ENCODE measurements at places on chromosomes 2 and 18.

DNA sequence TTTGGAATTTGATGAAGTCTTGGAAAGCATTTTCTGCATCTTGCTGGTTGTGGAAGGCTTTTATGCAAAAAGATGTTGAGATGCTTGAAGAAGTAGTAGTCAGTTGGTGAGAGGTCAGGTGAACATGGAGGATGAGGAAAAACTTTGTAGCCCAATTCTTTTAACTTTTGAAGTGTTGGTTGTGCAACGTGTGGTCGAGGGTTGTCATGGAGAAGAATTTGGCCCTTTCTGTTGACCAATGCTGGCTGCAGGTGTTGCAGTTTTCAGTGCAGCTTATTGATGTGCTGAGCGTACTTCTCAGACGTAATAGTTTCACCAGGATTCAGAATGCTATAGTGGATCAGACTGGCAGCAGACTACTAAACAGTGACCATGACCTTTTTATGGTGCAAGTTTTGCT, 508.4 kb upstream of the MAP2 start:
- DNase-seq: no peak

- DNase-seq: no peak
These were observed 40.6 kb upstream of the RNU4ATAC start for GRCh38 chr2:121489911-121490583.

GRCh38 chr2:113213061-113213930, 39.5 kb downstream of the PSD4 start:
- DNase-seq: no peak

GRCh38 chr2:2909086-2910035, 468.3 kb downstream of the EIPR1 start:
- no peak for DNase-seq

- DNase-seq: no peak
These were observed 167.9 kb downstream of the TCF4 start for GRCh38 chr18:55419947-55420664.

GRCh38 chr2:67854103-67854743, 208.6 kb downstream of the C1D start:
- no peak for DNase-seq

- DNase-seq: no peak
These were observed 232.5 kb upstream of the FN1 start for GRCh38 chr2:215668378-215668775.

DNA sequence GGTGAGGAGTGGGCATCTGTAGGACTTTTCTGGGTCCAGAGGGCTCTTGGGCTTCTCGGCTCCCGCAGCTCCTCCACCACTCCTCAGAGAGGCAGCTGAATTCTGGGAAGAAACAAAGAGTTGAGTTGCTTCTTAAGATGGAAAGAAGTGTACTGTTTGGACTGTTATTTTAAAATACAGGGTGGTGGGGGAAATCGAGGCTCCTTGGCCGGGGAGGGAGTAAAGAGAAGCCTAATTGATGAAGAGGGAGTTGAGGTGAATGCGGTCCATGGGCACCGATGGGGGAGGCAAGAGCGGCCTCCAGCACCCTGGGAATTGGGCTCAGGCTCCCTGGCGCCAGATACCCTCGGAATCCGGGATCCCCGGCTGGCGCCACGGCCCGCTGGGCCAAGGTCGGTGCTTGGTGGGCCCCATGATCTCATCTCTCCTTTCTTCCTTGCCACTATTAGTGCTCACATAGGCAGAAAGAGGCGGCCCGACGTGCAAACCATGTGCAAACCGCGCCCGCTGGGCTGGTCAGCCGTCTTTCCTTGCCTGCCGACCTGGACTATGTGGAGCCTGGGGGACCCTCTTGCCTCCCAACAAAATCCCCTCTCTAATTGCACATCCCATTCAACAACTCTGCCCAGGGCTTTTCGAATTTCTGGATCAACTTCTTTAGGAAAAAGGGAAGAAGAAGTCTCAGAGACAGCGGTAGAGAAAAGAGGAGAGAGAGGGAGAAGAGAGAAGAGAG, 604 bp upstream of the SIX3 start:
- DNase-seq: no peak

- DNase-seq: no peak
These were observed 229.2 kb downstream of the SEPTIN10 start for GRCh38 chr2:109384308-109385271.

- DNase-seq: no peak
These were observed 54.8 kb downstream of the TEX51 start for GRCh38 chr2:126953483-126953882.

DNA sequence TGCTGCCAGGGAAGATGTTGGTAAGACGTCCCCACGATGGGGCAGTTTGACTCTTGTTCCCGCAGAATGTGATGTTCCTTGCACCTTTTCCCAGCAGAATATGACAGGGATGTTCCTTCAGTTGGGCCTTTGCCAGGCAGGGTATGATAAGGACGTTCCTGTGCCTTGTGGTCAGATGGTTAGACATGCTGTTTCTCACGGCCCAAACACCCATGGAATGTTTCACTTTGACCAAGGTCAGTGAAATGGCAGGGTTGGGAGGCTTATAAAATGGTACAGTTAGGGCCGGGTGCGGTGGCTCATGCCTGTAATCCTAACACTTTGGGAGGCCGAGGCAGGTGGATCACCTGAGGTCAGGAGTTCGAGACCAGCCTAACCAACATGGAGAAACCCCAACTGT, 40.3 kb upstream of the YPEL5 start:
- DNase-seq: peak; percentile 65

GRCh38 chr2:36906277-36906676, 60.1 kb downstream of the STRN start:
- DNase-seq: no peak

GRCh38 chr2:228793116-228793515, 478.0 kb downstream of the PID1 start:
- DNase-seq: no peak

DNA sequence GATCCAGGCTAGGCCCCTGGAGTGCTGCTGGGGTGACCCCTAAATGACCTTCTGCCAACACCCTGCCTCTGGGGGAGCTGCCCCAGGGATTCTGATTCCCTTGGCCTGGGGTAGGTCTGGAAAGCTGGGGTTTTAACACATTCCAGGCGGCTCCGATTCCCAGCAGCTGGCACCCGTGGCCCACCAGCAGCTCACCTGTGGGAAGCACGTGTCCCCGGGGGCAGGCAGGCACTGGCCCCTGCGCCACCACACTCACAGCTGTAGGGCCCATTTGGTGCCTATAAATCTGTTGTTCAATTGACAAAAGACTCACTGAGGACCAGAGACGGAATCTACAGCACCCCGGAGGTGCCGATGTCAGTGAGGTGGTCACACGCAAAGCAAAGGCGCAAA, 4.1 kb upstream of the KLHL30 start:
- no peak for DNase-seq

GRCh38 chr2:106063181-106063580, 130.9 kb downstream of the UXS1 start:
- DNase-seq: no peak

GRCh38 chr2:150601280-150602038, 114.0 kb upstream of the RND3 start:
- no peak for DNase-seq

DNA sequence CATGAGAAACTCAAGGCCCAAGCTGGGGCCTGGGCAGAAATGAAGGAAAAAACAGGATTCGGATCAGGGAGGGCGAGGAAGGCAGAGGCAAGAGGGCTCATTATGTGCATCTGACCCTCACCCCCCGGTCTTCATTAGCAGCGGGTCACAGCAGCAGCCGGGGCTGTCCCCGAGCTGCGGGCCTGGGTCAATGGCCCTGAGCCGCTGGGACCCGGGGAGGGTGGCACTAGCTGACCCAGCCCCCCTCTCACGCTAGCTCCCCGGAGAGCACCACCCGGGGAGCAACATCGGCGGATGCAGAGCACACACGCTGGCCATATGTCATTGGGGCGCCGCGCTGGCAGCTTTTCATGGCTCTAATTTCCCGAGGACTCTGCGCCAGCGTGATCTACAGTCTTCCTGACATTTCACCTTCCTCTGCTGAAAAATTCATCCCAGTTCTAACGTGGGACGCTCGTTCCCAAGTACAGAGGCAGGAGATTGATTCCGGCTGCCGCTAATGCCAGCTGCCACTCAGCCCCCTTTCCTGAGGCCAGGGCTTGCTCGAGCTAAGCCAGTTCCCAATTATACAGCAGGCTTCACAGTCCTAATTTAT, 63.7 kb downstream of the EIPR1 start:
- DNase-seq: no peak

DNA sequence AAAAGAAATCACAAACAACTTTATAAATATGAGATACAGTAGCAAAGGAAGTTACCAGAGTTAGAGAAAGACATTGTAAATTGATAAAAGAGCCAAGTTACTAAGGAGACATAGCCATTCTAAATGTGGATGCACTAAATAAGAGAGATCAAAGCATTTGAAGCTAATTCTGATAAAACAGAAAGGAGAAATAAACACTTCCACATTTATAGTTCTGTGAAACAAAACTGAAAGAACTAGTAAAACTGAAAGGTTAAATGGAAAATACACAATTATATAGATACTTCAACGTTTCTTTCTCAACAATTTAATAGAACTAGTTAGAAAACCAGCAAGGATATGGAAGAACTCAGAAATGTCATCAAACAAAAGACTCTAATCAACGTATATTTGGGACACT, 309.0 kb upstream of the CDH2 start:
- no peak for DNase-seq

- DNase-seq: no peak
These were observed 19.9 kb upstream of the TMEM18 start for GRCh38 chr2:696999-697627.

Measured in urothelium cell line (cell line).